Ascending aorta (tissue), 2 donors: ENCODE measurements at places on chromosomes 2 and 18. TPM values are rescaled to one million over a fixed set of nuclear protein-coding genes. Genes with fewer than 3 reads are reported as not detected.

DNA sequence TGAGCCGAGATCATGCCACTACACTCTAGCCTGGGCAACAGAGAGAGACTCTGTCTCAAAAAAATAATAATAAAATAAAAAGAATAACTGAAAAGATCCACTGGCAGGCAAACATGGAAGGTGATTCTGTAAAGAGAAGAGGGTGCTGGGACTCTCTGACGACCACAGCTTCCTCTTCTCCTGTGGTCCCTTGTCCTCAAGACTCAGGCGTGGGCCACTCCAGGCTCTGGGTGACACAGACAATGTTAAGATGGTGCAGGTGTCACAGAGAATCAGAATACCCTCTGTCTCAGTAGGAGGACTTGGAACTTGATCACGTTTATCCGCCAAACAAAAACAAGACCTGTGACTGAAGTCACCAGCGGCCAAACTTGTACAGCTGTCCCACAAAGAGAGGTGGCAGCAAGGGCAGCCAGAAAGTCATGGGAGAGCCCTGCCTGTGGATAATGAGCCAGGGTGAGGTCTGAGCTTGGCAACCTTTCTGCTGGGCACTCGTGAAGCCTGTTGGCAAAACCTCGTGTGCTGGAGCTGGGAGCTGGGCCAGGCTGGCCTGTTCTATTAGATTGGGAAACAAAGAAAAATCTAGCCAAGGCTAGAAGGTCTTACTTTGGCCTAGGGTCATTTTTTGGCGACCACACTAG lies 76.4 kb upstream of the ITGA6 start:
- H3K36me3 ChIP-seq = no peaks in the 10 kb centered on the region
- peak; percentile 83 for DNase-seq
- peak overlapping the region; percentile 71 for H3K27ac ChIP-seq
- peaks cover 10% of the 10 kb centered on the region for H3K4me1 ChIP-seq

TLX2 gene
- not detected for total RNA-seq

DNA sequence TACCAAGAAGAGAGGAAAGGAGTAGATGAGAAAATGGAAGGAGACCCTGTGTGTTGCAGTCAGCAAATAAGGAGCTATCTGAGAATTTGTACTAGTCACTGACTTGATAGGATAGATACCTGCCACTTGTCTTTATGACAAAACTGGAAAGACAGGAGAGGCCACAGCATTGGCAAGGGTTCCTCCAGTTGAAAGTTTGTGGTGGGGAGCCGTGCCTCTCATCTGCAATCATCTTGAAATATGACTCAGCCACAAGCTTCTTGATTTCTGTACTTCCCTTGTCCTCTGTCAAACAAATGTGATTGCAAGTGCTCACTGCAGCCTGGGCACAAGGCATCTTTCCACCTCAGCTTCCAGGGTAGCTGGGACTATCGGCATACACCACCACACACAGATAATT lies 99.1 kb downstream of the GREB1L start:
- no peak for DNase-seq
- no peaks in the 10 kb centered on the region for H3K27me3 ChIP-seq
- no peak overlapping the region for H3K4me3 ChIP-seq
- no peak overlapping the region for H3K27ac ChIP-seq
- no peaks in the 10 kb centered on the region for H3K4me1 ChIP-seq

- H3K27me3 ChIP-seq = no peaks in the 10 kb centered on the region
- H3K4me3 ChIP-seq = no peak overlapping the region
- H3K27ac ChIP-seq = no peak overlapping the region
- no peaks in the 10 kb centered on the region for H3K36me3 ChIP-seq
- no peak for DNase-seq
- no peaks in the 10 kb centered on the region for H3K4me1 ChIP-seq
Measured at GRCh38 chr2:182240862-182241371, 185.9 kb downstream of the PDE1A start.

GRCh38 chr18:46406539-46406932 lies 250.5 kb downstream of the LOXHD1 start:
- H3K27me3 ChIP-seq = no peaks in the 10 kb centered on the region
- no peak overlapping the region for H3K4me3 ChIP-seq
- peak overlapping the region; percentile 81 for H3K27ac ChIP-seq

GRCh38 chr2:231037202-231037730 lies at the start of gene C2orf72:
Gene C2orf72 (plus strand): TSS chr2:231037523. CDS start chr2:231037566, 43 bp downstream.
- no peak for DNase-seq
- H3K27me3 ChIP-seq = peaks cover 3% of the 10 kb centered on the region
- H3K4me3 ChIP-seq = peak within 1 kb of the TSS; percentile 16

- no peaks in the 10 kb centered on the region for H3K4me1 ChIP-seq
- DNase-seq = no peak
Measured at GRCh38 chr2:188345426-188345825, 53.8 kb downstream of the GULP1 start.

DNA sequence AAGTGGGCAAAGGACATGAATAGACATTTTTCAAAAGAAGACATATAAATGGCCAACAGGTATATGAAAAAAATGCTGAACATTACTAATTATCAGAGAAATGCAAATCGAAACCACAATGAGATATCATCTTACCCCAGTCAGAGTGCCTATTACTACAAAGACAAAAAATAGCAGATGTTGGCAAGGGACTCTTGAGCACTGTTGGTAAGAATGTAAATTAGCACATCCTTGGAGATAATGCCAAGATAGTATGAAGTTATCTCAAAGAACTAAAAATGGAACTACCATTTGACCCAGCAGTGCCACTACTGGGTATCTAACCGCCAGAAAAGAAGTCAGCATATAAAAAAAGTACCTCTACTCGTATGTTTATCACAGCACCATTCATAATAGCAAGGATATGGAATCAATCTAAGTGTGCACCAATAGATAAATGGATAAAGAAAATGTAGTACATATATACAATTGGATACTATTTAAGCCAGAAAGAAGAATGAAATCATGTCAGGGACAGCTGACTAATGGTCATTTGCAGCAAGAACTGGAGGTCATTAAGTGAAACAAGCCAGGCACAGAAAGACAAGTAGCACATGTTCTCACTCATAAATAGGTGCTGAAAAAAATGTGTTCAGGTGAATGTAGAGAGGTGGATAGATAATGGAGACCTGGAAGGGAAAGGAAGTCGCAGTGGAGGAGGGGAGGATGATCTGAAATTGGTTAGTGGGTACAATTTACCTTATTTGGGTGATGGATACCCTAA lies 141.7 kb upstream of the B3GNT2 start:
- no peak for DNase-seq
- H3K4me1 ChIP-seq = no peaks in the 10 kb centered on the region
- H3K36me3 ChIP-seq = no peaks in the 10 kb centered on the region
- H3K4me3 ChIP-seq = no peak overlapping the region

GRCh38 chr18:77376043-77376732 lies 126.5 kb downstream of the GALR1 start:
- H3K4me1 ChIP-seq = no peaks in the 10 kb centered on the region
- no peak overlapping the region for H3K4me3 ChIP-seq
- H3K27me3 ChIP-seq = no peaks in the 10 kb centered on the region
- no peak overlapping the region for H3K27ac ChIP-seq
- no peak for DNase-seq
- H3K36me3 ChIP-seq = no peaks in the 10 kb centered on the region
